Liver (tissue), 10 donors: ENCODE measurements at places on chromosomes 7 and 10. TPM values are rescaled to one million over a fixed set of nuclear protein-coding genes. Genes with fewer than 3 reads are reported as not detected.

Gene SEMA3D
- total RNA-seq, result 1.2 TPM

Gene FAM13C
- total RNA-seq, result 2.2 TPM

GRCh38 chr7:94621120-94621519 is 34.8 kb downstream of the SGCE start:
- no peak overlapping the region for H3K27ac ChIP-seq
- H3K4me1 ChIP-seq, result peaks cover 10% of the 10 kb centered on the region
- H3K27me3 ChIP-seq, result no peaks in the 10 kb centered on the region
- no peak for DNase-seq
- no peak overlapping the region for H3K4me3 ChIP-seq

- no peaks in the 10 kb centered on the region for H3K36me3 ChIP-seq
- peak overlapping the region; percentile 69 for H3K27ac ChIP-seq
- H3K4me3 ChIP-seq, result no peak overlapping the region
- H3K27me3 ChIP-seq, result no peaks in the 10 kb centered on the region
Measured at GRCh38 chr10:71334221-71334791, 15.2 kb downstream of the SLC29A3 start.

GRCh38 chr10:113133497-113134115 is 183.6 kb downstream of the TCF7L2 start:
- no peak for DNase-seq
- H3K4me1 ChIP-seq, result peaks cover 5% of the 10 kb centered on the region
- H3K4me3 ChIP-seq, result no peak overlapping the region
- H3K27ac ChIP-seq, result no peak overlapping the region
- no peaks in the 10 kb centered on the region for H3K27me3 ChIP-seq

GRCh38 chr10:48206482-48207250 is 67.8 kb downstream of the FRMPD2 start:
- no peaks in the 10 kb centered on the region for H3K36me3 ChIP-seq
- DNase-seq, result no peak
- H3K4me3 ChIP-seq, result no peak overlapping the region
- H3K27me3 ChIP-seq, result no peaks in the 10 kb centered on the region
- no peak overlapping the region for H3K27ac ChIP-seq

DNA sequence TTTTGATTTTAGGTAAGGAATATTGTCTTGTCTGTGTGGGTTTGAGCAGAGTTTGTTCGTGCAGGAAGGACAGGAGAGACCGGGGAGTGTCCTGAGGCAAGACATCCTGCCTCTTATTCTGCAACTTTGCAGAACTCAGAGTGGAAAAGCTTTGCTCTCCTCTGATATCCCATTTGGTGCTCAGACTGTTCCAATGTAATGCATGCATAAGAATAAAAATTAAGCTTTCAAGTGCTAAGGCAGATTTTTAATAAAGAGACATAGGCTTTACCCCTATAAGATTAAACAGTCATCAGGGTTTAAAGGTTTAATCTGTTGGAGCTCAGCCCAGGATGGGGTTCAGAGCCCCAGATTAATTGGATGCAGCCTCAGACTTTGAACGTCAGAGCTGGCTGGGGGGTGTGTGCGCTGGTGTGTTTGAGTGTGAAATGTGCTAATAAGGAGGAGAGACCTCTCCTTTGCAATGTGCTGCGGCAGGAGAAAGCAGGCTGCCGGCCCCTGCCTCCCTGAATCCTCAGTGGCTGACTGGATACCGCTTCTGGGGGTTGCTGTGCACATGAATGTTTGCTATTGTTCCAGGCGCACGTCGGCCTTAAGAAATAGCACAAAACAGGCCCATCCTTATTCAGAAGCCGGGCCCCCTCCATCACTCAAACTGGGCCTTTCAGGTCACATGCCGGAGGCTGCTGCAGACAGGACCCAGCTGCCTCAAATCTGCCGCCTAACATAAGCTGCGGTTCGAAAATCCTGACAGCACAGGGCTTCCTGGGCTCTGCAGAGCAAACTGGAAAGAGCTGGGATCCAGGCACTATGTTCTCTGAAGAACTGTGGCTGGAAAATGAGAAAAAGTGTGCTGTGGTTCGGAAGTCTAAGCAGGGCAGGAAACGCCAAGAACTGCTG is 84.1 kb upstream of the PRR15 start:
- H3K4me1 ChIP-seq, result peaks cover 28% of the 10 kb centered on the region
- peak overlapping the region; percentile 80 for H3K27ac ChIP-seq
- H3K4me3 ChIP-seq, result no peak overlapping the region
- no peak for DNase-seq

DNA sequence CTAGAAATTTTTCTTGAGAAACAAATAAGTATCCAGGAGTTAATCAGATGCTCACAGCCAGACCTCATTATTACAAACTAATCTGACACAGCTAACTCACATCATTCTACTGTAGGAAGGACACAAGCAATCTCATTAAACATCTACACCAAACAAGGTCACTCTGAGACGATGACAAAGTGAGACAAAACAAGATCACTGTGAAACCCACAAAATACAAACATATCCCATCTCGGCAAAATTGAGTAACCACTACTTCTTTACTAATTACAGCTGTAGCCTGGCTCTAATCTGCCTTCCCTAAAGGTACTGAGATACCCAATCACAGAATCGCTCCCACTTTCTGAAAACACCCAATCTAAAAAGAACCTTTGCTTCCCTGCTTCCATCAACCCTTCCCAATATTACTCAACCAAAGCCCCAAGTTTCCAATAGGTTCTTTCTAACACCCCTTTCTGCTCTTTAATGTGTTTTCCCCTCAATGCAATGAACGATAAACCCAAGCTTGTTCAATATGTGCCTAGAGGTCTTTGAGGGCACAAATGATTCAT is 26.9 kb downstream of the CCDC6 start:
- H3K27ac ChIP-seq, result no peak overlapping the region
- DNase-seq, result no peak
- no peak overlapping the region for H3K4me3 ChIP-seq
- H3K27me3 ChIP-seq, result no peaks in the 10 kb centered on the region
- no peaks in the 10 kb centered on the region for H3K36me3 ChIP-seq

Gene TMEM176A
- 404 TPM for total RNA-seq

GRCh38 chr7:155327590-155328320 is 30.1 kb downstream of the INSIG1 start:
- no peak for DNase-seq
- no peaks in the 10 kb centered on the region for H3K4me1 ChIP-seq
- H3K27me3 ChIP-seq, result no peaks in the 10 kb centered on the region
- H3K36me3 ChIP-seq, result no peaks in the 10 kb centered on the region
- H3K27ac ChIP-seq, result no peak overlapping the region
- H3K4me3 ChIP-seq, result no peak overlapping the region

Gene USP6NL
- total RNA-seq, result 15.0 TPM

- H3K27me3 ChIP-seq, result no peaks in the 10 kb centered on the region
- H3K36me3 ChIP-seq, result no peaks in the 10 kb centered on the region
- no peak overlapping the region for H3K4me3 ChIP-seq
- no peak for DNase-seq
- H3K27ac ChIP-seq, result no peak overlapping the region
Measured at GRCh38 chr7:132276976-132277725, 299.1 kb downstream of the PLXNA4 start.

- DNase-seq, result no peak
- no peak overlapping the region for H3K27ac ChIP-seq
- no peaks in the 10 kb centered on the region for H3K27me3 ChIP-seq
Measured at GRCh38 chr10:10475812-10476211, 541.9 kb upstream of the CELF2 start.

GRCh38 chr7:88300401-88300945 is 6.2 kb downstream of the STEAP4 start:
- no peaks in the 10 kb centered on the region for H3K4me1 ChIP-seq
- H3K36me3 ChIP-seq, result no peaks in the 10 kb centered on the region
- no peak for DNase-seq

DNA sequence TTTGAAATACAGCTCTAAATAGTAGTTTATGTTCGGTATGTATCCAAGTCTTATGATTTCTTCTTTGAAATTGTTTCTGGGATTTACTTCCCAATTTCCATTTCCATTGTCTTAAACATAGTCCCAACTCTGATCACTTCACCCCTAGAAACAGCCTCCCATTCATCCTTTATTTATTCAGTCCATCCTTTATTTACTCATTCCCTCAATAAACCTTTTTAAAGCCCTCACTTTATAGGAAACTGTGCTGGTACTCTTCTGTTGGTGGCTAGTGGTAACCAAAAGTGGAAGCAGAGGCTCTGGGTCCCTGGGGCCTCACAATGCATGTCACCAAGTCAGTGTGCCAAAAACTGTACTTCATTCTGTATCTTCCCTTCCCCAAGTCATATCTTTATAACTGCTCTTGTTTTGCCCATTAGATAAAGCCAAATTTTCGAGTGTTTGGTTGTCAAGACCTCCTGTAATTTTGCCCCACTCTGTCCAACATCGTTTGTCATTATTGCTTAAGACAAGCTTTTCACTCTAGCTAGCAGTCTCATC is 3.9 kb upstream of the EPC1 start:
- DNase-seq, result no peak
- no peak overlapping the region for H3K27ac ChIP-seq
- H3K36me3 ChIP-seq, result no peaks in the 10 kb centered on the region
- H3K4me1 ChIP-seq, result no peaks in the 10 kb centered on the region

GRCh38 chr10:94174838-94175237 is 181.1 kb downstream of the PLCE1 start:
- H3K4me3 ChIP-seq, result no peak overlapping the region
- no peak for DNase-seq

Gene OR2A12
- total RNA-seq, result not detected

GRCh38 chr7:128420773-128421172 is 11.0 kb upstream of the IMPDH1 start:
- no peaks in the 10 kb centered on the region for H3K27me3 ChIP-seq
- H3K27ac ChIP-seq, result no peak overlapping the region
- H3K4me1 ChIP-seq, result peaks cover 6% of the 10 kb centered on the region
- no peak overlapping the region for H3K4me3 ChIP-seq

DNA sequence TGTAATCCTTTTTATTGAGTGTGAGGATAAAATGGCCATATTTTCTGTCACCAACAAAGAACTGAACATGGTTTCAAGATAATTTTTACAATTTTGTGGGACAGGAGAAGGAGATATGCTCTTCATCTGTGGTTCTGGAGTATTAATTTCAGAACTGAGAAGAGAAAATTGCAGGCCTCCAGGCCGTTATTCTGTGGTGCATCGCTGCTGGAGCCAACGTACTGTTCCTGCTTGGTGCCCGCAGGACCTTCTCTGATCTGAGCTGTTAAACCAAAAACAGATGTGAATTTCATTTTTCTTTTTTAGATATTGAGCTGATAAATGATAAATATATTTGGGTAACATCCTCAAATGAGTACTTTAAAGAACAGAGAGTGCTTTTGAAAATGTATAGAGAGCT is 63.9 kb downstream of the IKZF1 start:
- no peaks in the 10 kb centered on the region for H3K36me3 ChIP-seq
- no peak overlapping the region for H3K4me3 ChIP-seq
- no peak overlapping the region for H3K27ac ChIP-seq
- no peaks in the 10 kb centered on the region for H3K4me1 ChIP-seq

GRCh38 chr7:141952461-141952860 is 5.7 kb upstream of the CLEC5A start:
- no peak overlapping the region for H3K27ac ChIP-seq
- no peaks in the 10 kb centered on the region for H3K36me3 ChIP-seq
- no peak for DNase-seq
- H3K4me1 ChIP-seq, result no peaks in the 10 kb centered on the region
- no peaks in the 10 kb centered on the region for H3K27me3 ChIP-seq

Gene PPP1R3C
- 25.5 TPM for total RNA-seq

DNA sequence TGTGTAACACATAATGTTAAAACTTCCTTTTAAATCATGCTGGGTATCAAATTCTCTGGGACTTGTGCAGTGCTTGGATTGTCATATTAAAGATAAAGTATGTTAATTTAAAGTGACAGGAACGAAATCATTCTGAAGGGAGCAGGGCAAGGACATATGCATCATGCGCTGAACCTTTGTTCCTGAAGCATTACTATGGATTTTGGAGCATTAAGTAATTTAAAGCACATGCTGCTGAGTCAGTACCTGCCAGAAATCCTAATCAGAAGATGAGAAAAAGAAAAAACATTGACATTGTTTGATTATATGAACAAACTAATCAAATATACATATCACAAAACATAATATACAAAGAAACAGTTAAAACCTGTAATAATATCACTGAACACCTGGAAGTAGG is 101.4 kb downstream of the MICU1 start:
- H3K27ac ChIP-seq, result peak overlapping the region; percentile 76
- H3K4me1 ChIP-seq, result peaks cover 29% of the 10 kb centered on the region
- peak overlapping the region; percentile 87 for H3K4me3 ChIP-seq
- H3K36me3 ChIP-seq, result no peaks in the 10 kb centered on the region

DNA sequence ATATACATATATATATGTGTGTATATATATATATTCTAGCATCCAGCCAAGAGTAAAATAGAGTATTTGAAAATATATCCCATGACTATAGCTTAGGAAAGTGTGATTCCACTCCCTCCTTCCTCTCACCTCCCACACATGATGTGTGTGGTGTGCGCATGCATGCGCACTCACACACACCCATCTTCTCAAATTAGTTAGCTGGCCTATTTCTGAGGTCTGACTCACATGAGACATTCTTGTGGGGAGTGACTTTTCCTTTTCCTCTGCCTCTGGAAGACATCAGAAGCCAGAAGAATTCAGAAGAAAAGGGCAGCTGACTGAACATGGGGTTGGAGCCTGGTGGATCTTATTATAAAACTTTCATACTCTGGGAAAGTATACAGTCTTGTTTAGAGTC is 793.5 kb upstream of the ZNF722 start:
- no peaks in the 10 kb centered on the region for H3K36me3 ChIP-seq
- H3K27me3 ChIP-seq, result no peaks in the 10 kb centered on the region
- H3K4me3 ChIP-seq, result no peak overlapping the region
- H3K4me1 ChIP-seq, result no peaks in the 10 kb centered on the region

DNA sequence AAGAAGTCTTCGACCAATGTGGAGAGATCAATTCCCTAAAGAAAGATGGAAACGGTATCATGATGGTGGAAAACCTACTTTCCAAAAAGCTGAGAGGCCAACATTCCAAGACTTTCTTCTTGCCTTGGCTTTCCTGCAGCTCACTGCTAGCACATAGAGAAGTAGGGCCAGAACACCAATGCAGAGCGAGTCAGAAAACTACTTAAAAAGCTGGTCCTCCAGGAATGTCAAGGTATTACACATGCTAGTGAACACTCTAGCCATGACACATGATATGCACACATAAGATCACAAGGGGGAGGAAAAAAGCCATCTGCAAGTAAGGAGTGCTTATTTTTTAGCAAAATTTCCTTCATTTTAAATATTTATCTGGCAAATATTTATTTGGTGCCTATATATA is 22.7 kb downstream of the GPAM start:
- no peak overlapping the region for H3K4me3 ChIP-seq
- no peaks in the 10 kb centered on the region for H3K4me1 ChIP-seq
- peak overlapping the region; percentile 4 for H3K27ac ChIP-seq
- DNase-seq, result no peak
- H3K36me3 ChIP-seq, result peaks cover 74% of the 10 kb centered on the region

- H3K36me3 ChIP-seq, result peaks cover 9% of the 10 kb centered on the region
- no peak for DNase-seq
- H3K4me1 ChIP-seq, result no peaks in the 10 kb centered on the region
- no peaks in the 10 kb centered on the region for H3K27me3 ChIP-seq
- no peak overlapping the region for H3K4me3 ChIP-seq
Measured at GRCh38 chr10:60073397-60073780, 167.0 kb upstream of the CCDC6 start.

Gene AKR1C1
- total RNA-seq, result 131 TPM

Gene GLCCI1
- total RNA-seq, result 5.9 TPM

Gene MYO3A
- total RNA-seq, result 0.33 TPM
